HFFc6 (cell line): ENCODE measurements at places on chromosomes 7 and 10.

- no peak for DNase-seq
Measured at GRCh38 chr7:40230101-40230500, 95.3 kb downstream of the SUGCT start.

- no peak for DNase-seq
Measured at GRCh38 chr7:27251652-27252590, 9.3 kb downstream of the EVX1 start.

GRCh38 chr7:25262586-25262985, 34.3 kb upstream of the NPVF start:
- DNase-seq = no peak

DNA sequence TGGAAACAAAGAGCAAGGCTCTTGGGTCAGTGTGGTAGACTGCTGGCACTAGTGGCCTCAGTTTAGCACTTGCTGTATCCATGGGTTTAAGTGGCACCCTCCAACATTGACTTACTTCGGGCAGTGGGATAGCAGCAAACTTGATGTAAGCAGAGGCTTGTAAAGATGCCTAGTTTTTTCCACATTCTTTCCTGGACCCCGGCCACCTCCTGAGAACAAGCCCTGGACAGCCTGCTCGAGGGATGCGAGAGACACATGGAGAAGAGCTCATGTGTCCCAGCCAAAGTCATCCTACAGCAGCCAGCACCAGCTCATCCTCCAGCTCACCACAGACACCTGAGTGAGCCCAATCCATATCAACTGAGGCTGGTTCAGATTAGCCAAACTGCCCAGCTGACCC, 142.7 kb upstream of the PCBD1 start:
- no peak for DNase-seq

- no peak for DNase-seq
Measured at GRCh38 chr10:23047201-23048050, 48.0 kb upstream of the MSRB2 start.

DNA sequence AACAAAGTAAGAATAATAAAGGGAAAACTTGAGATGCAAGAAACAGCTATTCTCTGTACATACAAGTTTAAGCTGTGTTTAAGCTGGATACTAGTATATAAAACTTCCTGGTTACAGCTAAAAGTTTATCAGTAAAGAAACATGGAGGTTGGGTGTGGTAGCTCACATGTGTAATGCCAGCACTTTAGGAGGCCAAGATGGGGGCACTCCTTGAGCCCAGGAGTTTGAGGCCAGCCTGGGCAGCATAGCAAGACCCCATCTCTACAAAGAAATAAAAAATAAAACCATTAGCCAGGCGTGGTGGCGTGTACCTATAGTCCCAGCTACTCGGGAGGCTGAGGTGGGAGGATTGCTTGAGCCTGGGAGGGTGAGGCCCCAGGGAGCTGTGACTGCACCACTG, 3.2 kb downstream of the RSU1 start:
- no peak for DNase-seq

DNA sequence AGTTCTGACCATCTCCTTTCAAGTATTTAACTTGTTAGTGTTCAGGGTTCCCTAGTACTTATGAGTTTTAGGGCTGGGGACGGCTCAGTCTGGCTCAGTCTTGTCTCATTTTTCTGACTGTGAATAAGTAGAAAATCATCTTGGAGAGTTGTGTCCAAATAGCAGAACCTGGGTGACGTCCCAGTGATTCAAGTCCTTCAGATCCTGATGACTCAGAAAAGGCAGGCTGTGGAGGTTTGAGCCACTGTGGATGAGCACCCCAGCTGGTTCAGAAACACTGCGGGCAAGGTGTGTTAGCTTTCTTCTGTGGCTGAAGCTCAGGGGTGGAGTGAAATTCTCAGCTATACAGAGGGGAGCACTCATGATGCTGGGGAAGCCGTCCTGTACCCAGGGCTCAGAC, 154.4 kb upstream of the NPY start:
- no peak for DNase-seq

DNA sequence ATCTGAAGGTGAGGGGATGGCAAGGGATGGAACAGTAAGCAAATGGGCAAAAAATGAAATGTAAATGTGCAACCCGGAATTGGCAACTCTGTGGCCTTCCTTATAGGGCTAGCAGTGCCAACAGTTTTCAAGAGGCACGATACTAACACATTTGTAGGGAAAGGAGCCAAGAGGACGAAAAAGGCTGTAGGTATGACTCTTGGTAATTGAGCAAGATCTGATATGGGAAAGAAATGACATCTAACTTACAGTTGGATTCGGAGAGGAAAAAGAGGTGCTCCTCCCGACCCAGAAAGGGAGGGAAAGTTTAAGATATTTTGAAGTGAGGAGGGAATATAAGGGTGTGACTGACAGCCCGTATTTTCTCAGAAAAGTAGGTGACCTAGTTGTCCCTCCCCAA, 2.1 kb upstream of the CREM start:
- DNase-seq = no peak

GRCh38 chr10:69473304-69473990, 22.2 kb downstream of the TSPAN15 start:
- no peak for DNase-seq
